Femur (tissue), 1 donor: ENCODE measurements at places on chromosomes 6 and 20.

- no peak for DNase-seq
Observed at GRCh38 chr6:123953920-123954319, 150.3 kb downstream of the NKAIN2 start.

DNA sequence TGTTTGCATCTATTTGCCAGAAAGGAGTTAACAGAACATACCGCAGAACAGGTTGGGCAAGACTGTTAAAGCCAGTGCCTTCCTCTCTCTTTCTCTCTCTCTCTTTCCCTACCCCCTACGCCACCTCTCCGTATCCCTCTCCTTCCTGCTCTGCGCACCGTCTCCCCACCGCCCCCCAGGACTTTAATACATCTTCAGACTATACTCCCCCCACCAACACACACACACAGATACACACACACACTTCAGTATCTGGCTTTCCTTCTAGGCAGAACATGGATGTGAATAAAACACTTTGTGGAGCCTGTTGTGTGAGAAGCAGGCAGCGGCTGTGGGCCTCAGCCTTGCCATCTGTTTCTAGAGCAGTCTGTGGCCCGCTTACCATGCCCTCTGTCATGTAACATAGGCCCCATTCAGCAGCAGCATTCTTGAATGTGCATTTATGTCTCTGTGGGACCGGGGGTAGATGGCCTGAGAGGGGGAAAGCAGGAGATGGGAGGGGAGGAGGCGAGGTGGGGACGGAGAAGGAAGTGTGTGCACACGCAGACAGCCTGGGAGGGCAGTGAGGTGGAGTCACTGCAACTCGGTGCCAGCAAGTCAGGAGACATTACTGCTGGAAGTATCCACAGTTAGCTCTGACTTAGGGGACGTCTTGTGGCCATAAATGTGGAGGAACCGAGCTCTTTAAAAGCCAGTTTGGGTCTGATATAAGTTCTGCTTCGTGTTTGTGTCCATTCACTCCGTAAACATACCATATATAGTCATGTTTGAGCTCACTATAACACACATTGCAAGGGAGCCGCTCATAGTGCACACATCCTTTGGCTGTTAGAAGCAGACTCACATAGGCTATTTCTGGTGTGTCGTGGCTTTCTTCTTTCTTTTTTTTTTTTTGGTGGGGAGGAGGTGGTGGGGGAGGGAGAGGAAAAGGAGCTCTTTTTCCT is 38.4 kb downstream of the RREB1 start:
- peak; percentile 64 for DNase-seq

DNA sequence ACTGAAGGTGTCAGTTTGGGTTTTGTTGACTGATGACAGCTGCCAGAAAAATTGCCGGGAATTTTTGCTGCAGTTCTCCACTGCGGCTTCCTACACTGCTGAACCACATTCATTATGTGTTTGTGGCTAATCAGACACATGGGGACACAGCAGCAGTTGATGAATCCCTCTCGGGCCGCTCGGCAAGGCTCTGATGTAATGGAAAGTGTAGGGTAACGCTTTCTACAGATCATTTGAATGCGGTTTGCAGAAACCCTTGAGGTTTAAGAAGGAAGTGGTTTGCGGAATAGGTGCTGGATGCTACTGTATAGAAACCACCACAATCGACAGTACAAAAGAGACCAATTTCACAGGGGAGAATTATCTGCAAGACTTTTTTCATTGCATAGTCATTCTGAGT is 138.7 kb upstream of the SASH1 start:
- DNase-seq: peak; percentile 71

- peak; percentile 88 for DNase-seq
Observed at GRCh38 chr6:112501705-112502104, 154.6 kb downstream of the RFPL4B start.

DNA sequence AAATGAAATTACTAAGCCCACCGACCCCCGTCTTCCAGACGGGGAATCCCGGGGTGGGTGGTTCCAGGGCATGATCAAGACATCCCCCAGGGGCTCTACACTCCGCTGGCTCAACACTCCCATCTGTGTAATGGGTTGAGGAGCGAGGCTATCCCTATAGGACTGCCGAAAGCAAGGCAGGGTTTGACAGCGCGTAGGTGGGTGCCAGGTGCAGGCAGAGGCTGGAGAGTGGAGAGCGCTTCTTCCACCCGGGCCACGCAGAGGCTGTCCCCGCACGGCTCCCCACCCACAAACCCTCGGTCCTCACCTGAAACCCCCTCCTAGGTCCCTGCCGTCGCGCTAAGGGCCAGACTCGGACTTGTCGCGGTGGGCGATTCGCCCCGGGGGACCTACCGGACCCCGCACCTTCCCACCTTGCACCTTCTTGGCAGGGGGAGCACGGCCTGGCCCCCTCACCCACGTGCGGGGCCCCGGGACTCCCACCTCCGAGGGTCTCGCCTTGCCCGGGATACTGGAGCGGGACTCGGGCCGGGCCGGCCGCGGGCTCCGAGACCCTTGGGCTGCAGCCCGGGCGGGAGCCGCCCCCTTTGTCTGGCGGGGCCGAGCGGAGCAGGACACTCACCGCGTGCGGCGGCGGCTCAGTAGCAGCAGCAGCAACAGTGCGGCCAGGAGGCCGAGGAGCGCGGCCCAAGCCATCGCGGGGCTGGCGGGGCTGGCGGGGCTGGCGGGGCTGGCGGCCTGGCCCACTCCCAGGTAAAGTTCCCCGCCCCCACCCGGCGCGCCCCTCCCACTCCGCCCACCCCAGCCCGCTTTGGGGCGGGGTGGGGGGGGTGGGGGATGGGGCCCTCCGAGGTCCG is at the start of gene PTGIS:
Gene PTGIS, minus strand, starts transcription at position 717 of the 857 bp plus-strand sequence. Its CDS starts 21 bp downstream, at position 696.
- DNase-seq: peak; percentile 70

- no peak for DNase-seq
Observed at GRCh38 chr6:82030761-82031503, 216.6 kb downstream of the IBTK start.

DNA sequence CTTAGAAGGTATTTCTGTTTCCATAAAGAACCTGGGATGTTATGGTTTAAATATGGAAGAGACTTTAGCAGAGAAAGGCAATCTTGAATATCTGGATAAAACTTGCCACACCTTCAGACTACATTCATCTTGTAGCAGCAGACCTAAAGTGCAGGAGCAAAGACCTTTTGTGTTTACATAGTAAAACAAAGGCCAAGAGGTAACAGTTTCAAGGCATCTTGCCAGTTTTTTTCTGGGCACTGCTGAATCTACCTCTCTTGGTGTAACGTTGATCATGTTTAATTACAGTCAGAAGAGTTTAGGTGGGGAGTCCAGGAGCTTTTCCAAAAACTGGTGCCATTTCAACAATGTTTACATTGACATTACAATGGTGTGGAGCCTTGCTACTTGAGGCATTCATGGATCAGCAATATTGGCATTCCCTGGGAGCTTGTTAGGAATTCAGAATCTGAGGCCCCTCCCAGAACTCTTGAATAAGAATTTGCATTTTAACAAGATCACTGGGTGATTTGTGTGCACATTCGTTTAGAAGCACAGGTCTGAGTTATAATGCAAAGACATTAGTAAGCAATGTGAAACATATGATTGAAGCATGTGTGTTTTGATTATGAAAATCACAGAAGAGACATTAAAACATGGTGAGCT is 94.5 kb downstream of the F13A1 start:
- DNase-seq: no peak

GRCh38 chr20:42986143-42986773 is 203.4 kb downstream of the PTPRT start:
- no peak for DNase-seq

DNA sequence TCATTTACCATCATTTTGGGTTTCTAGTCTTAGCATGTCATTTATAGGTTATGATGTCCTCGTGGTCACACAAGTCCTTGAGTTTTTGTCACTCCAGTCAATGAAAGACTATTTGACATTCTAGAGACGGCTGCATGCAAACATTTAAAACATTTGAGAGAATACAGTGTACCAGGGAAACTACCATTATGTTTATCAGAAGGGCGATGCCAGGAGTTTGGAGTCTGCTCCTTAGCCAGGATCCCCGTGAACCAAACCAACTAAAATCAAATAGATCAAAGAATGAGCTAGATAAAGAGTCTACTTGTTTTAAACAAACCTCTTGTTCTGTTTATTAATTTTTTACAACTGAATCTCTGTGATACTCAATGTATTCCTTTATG is 122.6 kb downstream of the OLIG3 start:
- no peak for DNase-seq

DNA sequence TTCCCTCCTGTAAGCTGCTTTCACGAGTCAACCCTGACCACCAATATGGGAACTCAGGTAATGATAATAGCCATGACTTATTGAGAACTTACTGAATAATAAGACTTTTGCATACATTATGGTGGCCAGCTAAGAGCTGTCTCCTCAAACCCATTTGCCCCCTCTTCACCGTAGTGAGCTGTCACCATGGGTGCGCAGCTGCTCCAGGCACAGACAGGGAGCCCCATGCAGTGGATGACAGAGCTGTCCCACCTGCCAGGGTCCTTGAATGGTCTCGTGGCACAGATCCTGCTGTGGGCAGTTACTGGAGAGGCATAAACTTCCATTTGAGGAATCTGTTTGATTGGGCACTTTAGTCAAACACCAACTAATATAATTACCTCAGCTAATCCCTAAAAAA is 1.9 kb downstream of the SLC22A16 start:
- DNase-seq: no peak

DNA sequence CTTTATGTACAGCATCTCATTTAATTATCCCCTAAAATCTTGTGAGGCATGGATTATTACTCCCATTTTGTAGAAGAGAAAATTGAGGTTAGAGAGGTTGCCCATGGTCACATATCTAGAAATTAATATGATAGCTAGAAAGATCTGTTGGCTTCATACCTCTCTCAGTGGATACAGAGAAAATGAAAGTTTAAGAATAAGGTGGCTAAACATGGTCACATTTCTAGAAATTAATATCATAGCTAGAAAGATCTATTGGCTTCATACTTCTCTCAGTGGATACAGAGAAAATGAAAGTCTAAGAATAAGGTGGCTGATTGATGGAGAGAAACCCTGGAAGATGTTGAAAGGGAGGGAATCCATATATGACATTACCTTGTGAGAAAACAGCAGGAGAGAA is 260.7 kb upstream of the MAN1A1 start:
- DNase-seq: no peak

GRCh38 chr6:143126574-143126941 is 65.9 kb downstream of the AIG1 start:
- no peak for DNase-seq

- DNase-seq: no peak
Observed at GRCh38 chr6:26025047-26025893, 62.0 kb upstream of the HFE start.

DNA sequence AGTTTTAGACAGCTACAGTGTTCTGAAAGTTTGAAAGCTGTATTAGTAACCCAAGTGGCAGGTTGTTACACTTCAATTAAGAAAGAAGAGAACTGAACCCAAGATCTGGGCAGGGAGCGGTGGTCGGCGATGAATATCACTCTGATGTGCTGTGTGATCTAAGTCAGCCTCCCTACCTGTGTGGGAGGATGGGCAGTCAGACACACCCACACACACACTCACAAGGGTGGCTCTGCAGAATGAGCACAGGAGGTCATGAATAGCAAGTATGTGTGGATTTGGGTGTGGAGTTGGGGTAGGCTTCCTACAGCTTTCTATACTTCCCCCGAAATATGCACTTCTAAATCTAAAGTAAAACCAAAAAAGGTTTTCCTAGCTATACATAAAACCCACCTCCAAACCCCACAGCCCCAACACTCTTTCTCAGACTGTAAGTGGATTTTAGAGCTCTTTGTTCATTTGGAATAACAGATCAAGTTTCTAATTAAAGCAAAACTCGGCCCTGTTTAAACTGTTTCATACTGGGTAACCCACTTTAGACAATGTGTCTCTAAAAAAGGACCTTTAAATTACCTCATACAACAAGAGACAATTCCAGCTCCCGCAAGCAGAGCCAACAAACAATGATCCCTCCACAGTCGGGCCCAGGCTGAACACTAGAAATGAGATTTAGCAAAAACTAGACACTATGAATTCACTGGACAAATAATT is 19.4 kb downstream of the TNFRSF21 start:
- no peak for DNase-seq

- no peak for DNase-seq
Observed at GRCh38 chr6:27608916-27609883, 136.3 kb upstream of the ZNF184 start.

DNA sequence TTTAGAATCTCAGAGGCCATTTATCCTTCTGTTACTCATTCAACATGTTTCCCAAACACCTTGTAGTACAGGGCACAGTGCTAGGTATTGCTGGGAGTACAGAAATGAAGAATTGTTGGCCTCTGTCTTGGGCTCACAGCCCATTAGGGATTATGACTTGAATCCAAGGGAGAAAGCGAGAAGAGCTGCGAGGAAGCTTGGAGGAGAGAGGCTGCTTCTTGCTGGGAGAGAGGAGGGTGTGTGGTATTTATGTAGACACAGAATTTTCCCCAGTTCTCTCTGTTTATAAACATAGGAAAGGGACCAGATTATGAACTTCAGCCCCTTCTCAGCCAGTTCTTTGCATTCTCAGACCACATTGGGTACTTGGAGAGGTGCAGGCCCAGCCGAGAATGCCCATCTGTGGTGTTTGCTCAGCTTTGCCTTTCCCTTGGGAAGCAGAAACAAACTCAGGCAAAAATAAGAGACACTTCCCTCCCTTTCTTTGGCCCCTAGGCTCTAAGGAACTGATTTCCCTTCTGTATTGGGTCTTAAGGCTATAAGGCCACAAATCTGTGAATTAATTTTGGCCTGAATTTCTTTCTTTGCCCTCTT is 17.9 kb downstream of the CHMP4B start:
- DNase-seq: no peak

GRCh38 chr6:2839195-2839981 is 2.3 kb downstream of the SERPINB1 start:
- DNase-seq: no peak

DNA sequence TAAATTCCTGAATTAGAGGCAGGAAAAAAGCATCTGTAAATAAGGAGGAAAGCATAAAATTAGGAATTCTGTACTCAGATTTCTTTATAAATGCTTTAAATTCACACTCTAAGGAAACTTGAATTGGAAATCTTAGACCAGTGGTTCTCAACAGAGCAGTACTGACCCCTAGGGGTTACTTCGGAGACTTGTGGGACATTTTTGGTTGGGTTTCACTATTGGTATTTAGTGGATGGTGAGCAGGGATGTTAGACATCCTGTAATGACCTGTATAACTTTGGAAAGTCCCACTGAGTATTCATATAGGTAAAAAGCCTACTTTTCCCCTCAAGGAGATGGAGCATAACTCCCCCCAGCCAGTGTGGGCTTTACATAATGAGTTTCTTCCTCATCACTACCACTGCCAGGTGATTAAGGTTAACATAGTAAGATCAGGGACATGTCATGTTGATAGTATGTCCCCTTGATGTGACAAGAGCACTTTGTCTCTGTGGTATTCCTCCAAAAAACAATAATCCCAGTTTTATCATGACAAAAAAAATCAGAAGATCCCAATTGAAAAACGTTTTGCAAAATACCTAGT is 31.0 kb downstream of the GLO1 start:
- no peak for DNase-seq

- no peak for DNase-seq
Observed at GRCh38 chr6:32604434-32604877, 14.8 kb upstream of the HLA-DRB1 start.

DNA sequence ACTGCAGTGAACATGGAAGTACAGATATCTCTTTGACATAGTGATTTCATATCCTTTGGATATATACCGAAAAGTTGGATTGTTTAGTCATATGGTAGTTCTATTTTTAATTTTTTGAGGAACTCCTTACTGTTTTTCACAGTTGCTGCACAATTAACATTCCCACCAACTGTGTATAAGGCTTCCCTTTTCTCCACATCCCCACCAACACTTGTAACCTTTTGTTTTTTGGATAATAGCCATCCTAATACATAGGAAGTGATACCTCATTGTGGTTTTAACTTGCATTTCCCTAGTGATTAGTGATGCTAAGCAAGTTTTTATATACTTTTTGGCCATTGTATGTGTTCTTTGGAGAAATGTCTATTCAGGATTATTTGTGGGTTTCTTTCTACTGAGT is 45.1 kb upstream of the TENT5A start:
- no peak for DNase-seq
